GM12891 (cell line): ENCODE measurements at places on chromosomes 11 and 22.

DNA sequence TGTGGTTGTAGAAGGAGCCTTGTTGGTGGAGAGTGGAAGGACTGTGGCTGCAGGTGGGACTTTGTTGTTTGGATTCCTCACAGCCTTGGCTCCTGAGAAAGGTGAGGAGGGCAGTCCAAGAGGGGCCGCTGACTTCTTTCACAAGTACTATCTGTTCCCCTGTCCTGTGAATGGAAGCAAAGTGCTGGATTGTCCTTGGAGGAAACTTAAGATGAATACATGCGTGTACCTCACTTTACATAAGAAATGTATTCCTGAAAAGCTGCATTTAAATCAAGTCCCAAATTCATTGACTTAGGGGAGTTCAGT lies 2.4 kb downstream of the FUT4 start:
- no peak for DNase-seq

DNA sequence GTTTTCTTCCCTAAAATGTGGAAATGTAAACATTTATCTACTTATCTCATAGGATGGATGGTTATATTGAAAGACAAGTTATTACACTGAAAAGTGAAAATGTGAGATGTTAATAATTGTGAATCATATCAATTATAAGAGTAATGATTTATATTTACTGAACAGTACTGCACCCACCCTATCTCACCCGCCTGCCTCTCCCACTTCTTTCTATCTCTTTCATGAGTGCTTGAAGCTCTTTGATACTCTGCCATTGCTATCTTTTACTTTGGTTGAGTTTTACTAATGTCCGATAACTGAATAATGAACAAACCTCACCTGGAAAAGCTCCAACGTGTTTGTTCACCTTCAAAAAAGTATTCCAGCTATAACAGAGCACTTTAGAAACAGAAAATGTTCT lies 263.0 kb upstream of the UBASH3B start:
- DNase-seq, result no peak

GRCh38 chr11:43924112-43924855 lies 18.2 kb upstream of the C11orf96 start:
- no peak for DNase-seq

- DNase-seq, result no peak
Observed at GRCh38 chr11:28259177-28259843, 151.1 kb downstream of the METTL15 start.

- DNase-seq, result no peak
Observed at GRCh38 chr11:121452609-121453150, at the start of gene SORL1-AS1. Gene SORL1-AS1, minus strand, starts transcription at chr11:121452967.

GRCh38 chr11:204587-205109 lies 2.6 kb downstream of the BET1L start:
- no peak for DNase-seq

DNA sequence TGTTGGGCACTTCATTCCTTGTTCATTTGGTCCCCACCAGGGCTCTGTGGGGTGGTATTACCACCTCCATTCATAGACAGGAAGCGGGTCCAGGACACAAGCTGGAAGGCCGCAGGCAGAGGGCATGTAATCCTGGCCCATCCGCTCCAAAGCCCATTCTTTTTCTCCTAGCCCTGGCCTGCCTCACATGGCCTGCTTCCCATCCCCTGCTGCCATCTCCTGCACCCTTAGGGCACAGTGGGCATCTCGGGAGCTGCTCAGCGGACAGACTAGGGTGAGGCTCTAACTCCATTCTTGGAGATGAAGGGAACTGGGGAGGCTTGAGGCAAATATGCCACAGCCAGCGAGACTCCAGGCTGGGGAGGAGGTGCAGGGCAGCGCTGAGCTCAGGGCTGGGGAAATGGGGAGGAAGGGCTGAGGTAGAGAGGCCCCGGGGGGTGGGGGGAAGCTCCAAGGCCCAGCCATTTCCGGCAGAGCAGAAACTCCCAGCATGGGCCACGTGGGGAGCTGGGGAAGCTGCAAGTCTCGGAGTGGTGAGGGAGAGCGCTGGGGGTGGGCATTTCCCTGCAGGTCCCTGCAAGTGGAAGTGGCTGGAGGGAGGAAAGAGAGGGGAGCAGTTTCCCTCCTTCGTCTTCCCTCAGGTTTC lies 14.3 kb upstream of the BCL9L start:
- DNase-seq, result peak; percentile 48

- no peak for DNase-seq
Observed at GRCh38 chr11:2409126-2409525, 8.6 kb downstream of the TSSC4 start.

DNA sequence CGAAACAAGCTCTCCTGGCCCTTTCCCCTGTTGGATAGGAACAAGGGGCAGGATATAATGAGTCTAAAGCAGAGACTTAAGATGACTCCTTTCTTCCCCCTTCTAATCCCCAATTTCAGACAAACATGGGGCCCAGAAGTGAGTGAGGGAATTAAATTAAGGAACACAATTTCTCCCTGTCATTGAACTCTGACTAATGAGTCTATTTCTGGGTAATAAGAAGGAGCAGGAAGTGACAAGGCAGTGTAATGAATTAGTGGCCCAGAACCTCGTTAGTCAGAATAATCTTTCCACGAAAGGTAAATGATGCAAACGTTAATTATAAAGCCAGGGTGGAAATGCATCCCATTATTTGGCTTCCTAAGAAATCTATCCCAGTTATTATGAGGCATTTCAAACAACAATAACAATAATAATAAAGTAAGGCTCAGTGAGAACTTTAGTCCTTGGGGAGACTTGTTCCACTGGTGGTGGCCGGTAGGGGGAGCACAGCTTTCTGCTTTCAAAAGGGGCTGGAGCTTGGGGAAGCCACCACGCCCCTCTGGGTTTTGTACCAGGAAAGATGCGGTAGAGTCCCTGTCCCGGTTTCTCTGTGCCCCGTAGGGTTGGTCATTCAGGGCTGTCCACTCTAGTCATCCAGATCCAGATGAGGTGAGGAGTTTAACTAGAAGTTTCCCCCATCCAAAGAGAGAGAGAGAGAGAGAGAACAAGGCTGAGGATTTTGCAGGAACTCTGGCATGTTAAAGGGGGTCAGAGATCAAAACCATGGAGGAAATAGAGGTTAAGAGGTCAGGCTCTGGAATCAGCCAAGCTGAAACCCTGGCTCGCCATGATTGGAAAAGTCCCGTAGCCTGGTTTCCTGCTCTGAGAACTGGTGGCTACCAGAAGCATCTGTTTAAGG lies 298.3 kb downstream of the NTM start:
- peak; percentile 59 for DNase-seq

GRCh38 chr22:26893173-26894110 lies 236.1 kb downstream of the MIAT start:
- no peak for DNase-seq
